ENCODE measurements at places on chromosomes 2 and 18.

GRCh38 chr2:99940963-99941362, 201.4 kb downstream of the AFF3 start:
- H3K27me3 ChIP-seq, result peaks cover 6% of the 10 kb centered on the region
- peaks cover 11% of the 10 kb centered on the region for H3K4me1 ChIP-seq
- no peak overlapping the region for H3K4me3 ChIP-seq

DNA sequence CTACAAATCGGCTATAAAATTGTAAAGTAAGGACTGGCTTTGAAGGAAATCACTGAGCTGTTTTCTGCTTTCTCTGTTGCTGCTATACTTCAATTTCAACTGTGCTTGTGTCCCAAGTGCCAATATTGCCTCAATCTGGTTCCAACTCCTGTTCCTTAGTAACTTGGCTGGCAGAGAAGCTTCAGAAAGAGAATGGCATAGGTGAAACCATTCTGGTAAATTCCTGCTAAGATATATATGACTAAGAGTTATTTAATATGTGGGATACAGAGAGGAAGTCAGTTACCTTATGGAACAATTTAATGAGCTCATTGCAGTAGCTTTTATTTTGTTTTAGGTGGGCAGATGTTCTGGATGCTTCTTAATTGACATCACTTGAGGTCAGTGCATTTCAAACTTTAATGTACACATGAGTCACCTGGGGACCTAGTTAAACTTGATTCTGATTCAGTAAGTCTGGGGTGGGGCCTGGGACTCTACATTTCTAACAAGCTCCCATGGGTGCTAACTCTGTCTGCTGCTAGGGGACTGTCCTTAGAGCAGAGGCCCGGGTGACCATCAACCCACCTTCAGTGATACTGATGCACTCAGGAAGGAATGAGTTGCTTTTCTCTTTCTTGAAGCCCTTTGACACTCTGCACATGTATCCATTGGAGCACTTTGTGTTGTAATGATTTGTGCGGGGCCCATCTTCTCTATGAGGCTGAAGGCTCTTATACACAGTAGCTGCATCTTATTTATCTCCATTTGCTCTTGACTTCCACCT, 47.6 kb downstream of the LIPG start:
- H3K36me3 ChIP-seq, result no peaks in the 10 kb centered on the region
- peaks cover 14% of the 10 kb centered on the region for H3K4me1 ChIP-seq
- H3K4me3 ChIP-seq, result no peak overlapping the region
- no peak overlapping the region for H3K27ac ChIP-seq
- no peaks in the 10 kb centered on the region for H3K27me3 ChIP-seq

- H3K36me3 ChIP-seq, result peaks cover 54% of the 10 kb centered on the region
- no peaks in the 10 kb centered on the region for H3K27me3 ChIP-seq
- H3K27ac ChIP-seq, result no peak overlapping the region
- H3K4me3 ChIP-seq, result no peak overlapping the region
Measured at GRCh38 chr2:215428060-215428910, 7.6 kb downstream of the FN1 start.

DNA sequence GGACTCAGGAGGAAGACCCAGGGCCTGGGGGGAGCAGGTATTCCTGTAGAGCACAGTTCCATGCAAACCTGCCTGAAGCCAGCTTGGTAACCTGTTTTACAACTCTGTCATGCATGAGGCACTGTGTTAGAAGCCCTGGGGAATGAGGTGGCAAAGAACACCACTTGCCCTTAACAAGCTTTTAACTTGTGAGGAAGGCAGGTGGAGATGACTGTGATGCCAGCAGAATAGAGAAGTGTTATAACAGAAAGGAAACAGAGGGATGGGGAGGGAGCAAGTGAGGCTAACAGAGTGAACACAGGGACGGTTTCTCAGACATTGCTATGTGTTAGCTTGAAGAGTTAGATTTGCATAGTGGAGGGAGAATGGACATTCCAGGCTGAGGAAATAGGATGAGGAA, 11.5 kb upstream of the IL1A start:
- no peak overlapping the region for H3K27ac ChIP-seq
- DNase-seq, result peak; percentile 30
- H3K36me3 ChIP-seq, result no peaks in the 10 kb centered on the region
- H3K4me1 ChIP-seq, result no peaks in the 10 kb centered on the region

Data from large intestine (tissue), 12 donors.